Activated CD8-positive, alpha-beta memory T cell treated with anti-CD3 and anti-CD28 coated beads for 1 hour (primary cell): ENCODE measurements at places on chromosomes 2 and 18.
A peak's percentile ranks its signal among the peaks of the same experiment; 100 is the strongest.

GRCh38 chr2:44560352-44560751 is 198.6 kb downstream of the CAMKMT start:
- no peak for DNase-seq

DNA sequence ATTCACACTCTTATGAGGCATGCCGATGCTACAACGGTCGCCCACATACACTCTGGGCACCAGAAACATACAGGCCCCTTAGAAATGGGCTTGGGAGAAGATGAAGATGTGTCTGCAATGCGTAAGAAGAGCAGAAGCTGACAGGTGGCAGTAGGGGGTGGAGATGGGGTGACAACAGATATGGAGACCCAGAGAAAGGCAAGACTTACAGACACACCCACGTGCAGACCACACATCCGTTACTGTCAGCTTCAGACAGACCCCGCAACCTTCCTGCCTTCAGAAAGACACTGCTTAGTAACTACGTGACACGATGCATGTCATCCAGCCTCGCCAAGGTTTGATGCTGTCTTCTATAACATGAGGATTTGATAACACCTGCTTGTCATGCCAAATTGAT is 89.5 kb downstream of the ZFP36L2 start:
- peak; percentile 75 for DNase-seq

DNA sequence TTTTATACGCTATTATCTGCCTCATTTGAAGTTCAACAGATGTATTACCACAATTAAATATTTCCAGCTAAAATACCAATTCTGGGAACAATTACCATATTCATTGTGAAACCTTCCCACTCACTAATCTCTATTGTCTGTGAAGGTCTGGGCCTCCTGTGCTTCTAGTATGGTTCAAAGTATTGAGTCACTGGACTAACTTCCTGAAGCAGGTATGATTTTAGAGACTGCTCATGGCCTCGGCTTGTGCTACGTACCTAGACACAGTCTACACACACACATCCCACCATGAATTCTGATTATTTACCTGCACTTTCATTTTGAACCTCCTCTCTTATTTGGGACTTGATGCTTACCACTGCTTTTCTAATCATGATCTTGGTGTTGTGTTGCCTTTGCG is 180.7 kb upstream of the EPHA4 start:
- DNase-seq = no peak

- no peak for DNase-seq
These were observed 100.9 kb downstream of the WDSUB1 start for GRCh38 chr2:159185401-159186130.

- no peak for DNase-seq
These were observed 22.3 kb downstream of the IGFBP5 start for GRCh38 chr2:216673021-216673420.

GRCh38 chr2:187168720-187169713 is 279.0 kb downstream of the CALCRL start:
- no peak for DNase-seq

DNA sequence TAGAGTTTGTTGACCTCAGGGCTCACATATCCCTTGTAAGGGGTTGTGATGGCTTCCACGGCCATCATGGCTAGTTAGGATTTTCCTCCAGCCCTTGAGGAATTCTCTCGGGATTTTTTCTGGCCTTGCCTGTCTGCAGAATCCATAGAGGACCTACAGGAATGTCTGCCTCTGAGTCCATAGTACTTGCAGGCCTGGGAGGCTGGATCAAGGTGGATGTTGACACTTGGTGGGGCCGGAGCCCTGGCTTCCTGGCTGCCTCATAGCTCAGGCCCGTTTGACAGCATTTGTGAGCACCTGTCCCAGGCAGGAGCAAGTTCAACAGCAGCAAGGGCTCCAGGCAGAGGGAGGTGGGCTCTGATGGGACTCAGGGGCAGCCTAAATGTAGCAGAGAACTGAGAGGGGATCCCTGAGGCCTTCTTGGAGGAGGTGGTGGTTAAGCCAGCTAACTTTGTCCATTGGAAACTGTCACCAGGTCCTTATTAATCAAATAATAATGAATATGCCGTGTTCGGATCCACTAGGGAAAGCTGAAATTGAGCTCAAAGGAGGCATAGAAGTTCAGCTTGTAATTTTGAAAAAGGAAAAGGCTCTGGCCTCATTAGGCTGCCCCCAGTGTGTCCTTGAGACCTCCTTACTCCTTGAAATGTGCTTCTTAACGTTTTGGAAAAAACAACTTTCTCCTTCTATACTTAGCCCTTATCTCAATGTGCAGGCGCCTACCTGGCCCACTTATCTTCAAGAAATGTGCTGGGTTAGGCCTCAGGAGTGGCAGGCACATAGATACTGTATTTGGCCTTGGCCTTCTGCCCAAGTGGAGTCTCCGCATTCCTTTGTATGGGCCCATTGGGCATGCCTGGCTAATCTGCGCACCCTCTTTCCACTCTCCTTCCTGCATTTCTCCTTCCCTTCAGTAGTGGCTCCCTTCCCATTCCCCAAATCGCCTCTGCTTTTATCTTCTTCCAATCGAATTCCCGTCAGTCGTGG is 66.9 kb downstream of the HPCAL1 start:
- no peak for DNase-seq
